ENCODE measurements at places on chromosomes 2 and 18. TPM values are rescaled to one million over a fixed set of nuclear protein-coding genes. Genes with fewer than 3 reads are reported as not detected.

CAPN13 gene
- polyA plus RNA-seq = 1.8 TPM

- DNase-seq = no peak
Observed at GRCh38 chr2:13681936-13682335, 950.6 kb upstream of the LRATD1 start.

- DNase-seq = no peak
Observed at GRCh38 chr18:23102493-23103261, 32.6 kb upstream of the CABLES1 start.

GRCh38 chr2:66481100-66481549, 46.2 kb downstream of the MEIS1 start:
- DNase-seq = no peak

DNA sequence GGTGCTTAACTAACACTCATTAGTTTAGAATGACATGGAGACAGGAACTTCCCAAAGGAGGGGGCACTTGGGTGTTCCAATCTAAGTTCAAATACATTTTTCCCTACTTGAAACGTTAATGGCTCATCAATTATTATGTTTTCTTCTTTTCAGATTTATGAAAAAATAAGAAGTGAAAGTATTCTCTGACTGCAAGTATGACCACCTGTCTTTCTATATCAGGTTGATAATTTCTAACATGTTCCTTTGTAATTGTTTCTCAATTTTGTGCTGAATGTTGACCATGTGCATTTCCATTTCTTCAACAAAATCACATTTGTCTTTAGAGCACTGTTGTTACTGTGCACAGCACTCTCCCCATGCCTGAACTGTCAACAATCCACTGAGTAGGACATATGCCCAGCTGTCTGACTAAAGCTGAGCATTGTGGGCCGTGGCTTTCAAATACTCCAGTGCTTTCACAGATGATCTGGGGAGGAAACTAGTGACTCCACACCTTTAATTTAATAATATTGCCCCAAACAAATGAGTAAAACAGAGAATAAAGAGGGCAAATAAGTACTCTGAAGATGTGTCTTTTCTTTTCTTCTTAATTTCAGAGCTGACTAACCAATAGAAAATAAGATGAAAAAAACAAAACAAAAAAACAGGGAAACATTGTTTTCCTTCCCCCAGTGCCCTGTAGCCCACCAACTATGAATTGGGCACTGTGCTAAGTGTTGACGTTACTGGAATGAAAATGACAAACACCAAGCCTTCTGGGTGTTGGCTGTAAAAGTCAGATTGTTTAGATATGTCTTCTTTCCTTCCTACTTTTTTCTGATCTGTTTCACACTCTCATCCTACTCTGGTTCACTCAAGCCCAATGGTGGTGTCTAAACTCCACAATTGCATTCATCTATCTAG, 16.0 kb downstream of the LANCL1 start:
- no peak for DNase-seq

MRPL44 gene
- polyA plus RNA-seq = 17.6 TPM

- no peak for DNase-seq
Observed at GRCh38 chr2:79580175-79580574, 67.3 kb downstream of the CTNNA2 start.

- no peak for DNase-seq
Observed at GRCh38 chr18:22432657-22433137, 15.0 kb upstream of the CTAGE1 start.

DNA sequence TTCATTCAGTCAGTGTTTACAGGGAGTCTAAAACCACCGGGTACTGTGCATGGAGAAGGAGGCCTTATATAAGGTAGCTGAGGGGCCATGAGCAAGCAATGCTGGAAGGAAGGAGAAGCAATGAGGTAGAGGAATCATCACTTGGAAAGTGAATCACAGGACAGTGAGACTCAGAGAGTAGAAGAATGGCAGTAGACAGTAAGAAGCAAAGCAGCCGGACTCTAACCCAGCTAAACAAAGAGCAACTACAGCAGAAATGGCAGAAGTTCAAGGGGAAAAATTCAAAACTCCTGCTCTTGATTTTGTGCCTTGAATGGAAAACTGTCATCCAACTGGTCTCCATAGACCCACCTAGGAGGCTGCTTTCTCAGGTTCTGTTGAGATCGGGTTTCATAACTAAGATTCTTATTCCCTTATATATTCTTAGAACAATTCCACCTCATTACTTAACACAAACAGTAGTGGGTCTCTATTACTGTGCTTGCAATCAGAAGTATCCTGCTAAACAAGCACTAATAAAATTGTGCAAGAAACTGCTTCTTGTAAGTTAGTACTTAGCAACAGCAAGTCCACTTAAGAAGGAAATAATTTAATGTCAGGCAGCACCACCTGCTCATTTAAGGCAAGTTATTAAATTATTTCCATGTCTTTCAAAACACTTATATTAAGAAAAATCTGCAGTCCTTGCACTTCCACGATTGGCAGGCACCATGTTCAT, 68.0 kb downstream of the RBMS1 start:
- DNase-seq = no peak

GRCh38 chr18:79834834-79835233, 37.1 kb downstream of the KCNG2 start:
- no peak for DNase-seq

NYAP2 gene
- 0.01 TPM for polyA plus RNA-seq

Measured in urinary bladder (tissue), 4 donors.